DMS79 treated with DMSO at 0.1 percent for 48 hours (cell line): ENCODE measurements at places on chromosomes 2 and 18.

GRCh38 chr2:181140414-181140813 is 160.0 kb downstream of the UBE2E3 start:
- DNase-seq: no peak

GRCh38 chr2:9552219-9553178 is 3.1 kb downstream of the ADAM17 start:
- DNase-seq: no peak

DNA sequence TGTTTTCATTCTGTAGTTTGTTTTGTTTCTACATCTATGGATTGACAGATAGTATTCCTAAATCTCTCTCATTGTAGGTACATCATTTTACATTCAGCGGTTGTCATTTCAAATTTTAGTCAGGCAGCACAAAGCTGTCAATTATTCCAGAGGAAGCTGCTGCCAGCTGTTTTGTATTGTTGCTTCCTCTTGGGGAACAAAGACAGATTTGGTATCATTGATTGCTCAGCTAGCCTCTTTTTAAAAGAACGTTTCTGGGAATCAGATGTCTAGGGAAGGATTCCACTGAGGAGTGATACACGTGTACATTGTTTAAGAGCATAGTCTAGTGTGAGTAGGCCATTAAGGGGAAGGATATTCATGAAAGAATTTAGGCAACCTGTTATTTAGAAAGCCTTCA is 145.8 kb downstream of the AGPS start:
- no peak for DNase-seq

GRCh38 chr18:74194691-74195090 is 46.4 kb downstream of the TIMM21 start:
- DNase-seq: no peak

GRCh38 chr2:148519013-148519412 is 125.5 kb upstream of the EPC2 start:
- no peak for DNase-seq

- DNase-seq: no peak
These were observed 111.3 kb upstream of the NDUFV2 start for GRCh38 chr18:8991155-8991554.

DNA sequence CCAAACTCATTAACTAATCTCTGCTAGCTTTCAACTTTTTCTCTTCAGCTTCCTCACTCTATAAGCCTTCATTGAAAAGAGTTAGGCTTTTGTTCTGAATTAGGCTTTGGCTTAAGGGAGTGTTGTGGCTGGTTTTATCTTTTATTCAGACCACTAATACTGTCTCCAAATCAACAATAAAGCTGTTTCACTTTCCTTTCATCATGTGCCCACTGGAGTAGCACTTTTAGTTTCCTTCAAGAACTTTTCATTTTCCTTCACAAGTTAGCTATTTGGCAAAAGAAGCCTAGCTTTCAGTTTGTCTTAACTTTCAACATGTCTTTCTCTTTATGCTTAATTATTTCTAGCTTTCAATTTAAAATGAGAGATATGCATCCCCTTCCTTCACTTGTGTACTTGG is 271.7 kb upstream of the FSIP2 start:
- DNase-seq: no peak

GRCh38 chr2:47798631-47799030 is 15.7 kb downstream of the MSH6 start:
- DNase-seq: no peak

DNA sequence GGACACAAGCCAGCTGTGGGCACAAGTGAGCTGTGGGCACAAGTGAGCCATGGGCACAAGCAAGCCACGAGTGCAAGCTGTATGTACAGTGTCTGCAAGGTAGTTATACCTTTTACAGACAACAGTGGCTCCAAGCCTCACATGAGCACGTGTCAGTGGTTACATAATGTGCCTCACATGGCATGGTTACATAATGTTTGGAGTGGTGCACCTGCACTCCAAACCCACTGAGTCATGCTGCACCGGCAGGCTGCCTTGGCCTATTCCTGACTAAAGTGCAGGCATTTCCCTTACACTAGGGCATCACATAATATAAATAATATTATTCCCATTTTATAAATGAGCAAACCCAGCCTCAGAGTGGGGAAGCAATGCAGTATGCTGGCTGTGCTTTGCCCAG is 62.6 kb downstream of the MARCO start:
- DNase-seq: no peak

DNA sequence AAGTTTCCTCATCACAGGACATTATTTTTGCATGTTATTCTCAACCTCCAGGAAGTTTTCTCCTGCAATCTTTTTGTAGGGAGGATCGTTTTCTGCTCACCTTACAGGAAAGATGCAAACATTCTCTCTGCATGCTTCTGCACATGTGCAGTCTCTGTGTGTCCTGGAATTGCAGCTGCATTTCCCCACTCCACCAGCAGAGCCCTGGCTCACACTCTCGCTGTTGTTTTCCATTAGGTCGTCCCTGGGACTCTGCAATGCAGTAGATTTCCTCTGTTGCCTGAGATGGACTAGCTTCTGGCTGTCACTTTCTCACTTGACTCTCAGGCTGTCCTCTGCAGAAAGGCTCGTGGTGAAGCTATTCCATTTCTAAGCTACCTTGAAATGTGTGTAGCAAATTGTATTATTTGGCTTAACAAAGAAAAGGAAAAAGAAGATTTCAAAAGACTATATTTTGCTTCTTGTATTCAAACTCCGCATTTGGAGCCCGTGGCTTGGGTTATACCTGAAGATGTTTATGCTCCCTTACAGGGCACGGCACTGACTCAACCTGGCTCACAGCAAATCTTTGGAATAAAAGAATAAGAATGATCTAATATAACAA is 346.7 kb downstream of the RAD51AP2 start:
- no peak for DNase-seq

- peak; percentile 59 for DNase-seq
These were observed 313.8 kb downstream of the MTX2 start for GRCh38 chr2:176582990-176583481.

- DNase-seq: no peak
These were observed 1202.8 kb downstream of the CNTNAP5 start for GRCh38 chr2:125227843-125228392.

DNA sequence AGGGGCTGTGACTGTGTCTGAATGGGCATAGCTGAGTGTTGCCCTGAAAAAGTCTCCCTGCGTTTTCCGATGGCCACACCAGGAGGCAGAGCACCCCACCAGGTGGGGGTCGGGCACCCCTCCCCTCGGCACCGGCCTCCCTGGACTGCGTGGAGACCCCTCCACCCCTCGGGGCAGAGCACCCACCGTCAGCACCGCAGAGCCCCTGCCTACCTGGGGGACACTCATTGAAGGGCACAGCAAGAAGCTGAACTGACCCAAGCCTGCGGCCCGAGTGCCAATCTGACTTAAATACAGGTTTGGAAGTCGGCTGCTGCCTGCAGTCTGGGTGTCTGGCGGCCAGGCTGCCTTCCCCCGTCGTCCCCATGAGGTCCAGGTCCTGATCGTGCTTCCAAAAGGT is 69.9 kb downstream of the KCNG2 start:
- no peak for DNase-seq

DNA sequence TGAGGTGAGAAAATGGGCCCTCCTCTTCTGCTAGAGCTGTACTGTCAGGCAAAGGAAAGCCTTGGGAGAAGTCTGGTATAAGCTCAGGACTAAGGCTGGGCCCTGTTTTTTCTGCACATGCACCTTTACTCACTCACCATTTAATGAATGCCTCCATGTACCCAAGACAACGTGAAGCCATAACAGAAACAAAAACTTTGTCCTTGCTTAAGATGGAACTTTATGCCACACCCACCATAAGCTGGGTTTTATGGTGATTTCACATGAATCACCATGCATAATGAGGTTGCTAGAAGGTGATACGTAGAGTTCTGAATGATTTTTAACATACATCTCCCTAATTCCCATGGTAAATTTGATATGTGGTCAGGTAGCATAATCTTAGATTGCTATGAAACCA is 63.7 kb upstream of the CYP26B1 start:
- no peak for DNase-seq

GRCh38 chr18:35514752-35515459 is 17.1 kb upstream of the INO80C start:
- no peak for DNase-seq

DNA sequence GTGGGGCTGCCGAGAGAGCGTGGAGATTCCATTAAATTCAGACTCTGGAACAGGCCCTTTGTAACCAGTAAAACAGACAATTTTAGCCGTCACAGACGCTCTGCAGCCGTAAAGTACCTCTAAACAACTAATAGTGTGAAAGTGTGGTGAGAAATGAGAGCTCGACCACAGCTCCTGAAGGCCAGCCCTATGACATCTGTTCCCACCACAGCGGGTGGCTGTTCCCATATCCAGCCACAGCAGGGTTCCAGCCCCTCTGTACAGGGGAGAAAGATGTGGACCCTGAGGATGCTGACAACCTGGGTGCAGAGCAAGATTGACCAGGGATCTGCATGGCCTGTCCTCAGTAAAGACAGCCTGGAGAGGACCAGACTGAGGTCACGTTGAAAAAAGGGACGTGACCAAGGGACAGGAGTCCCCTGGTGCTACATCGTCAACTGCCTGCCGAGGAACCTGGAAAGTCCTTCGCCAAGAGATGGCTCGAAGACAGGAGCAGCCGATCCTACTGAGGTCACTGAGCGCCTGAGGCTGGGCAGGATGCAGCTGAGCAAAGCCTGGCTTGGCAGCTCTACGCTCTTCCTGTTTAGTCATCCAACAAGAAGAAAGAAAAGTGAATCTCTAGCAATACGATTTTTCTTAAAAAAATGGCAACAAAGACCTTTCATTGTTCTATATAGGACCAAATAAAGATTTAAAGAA is 831.7 kb downstream of the RNF144A start:
- DNase-seq: no peak

- DNase-seq: no peak
These were observed 1.1 kb upstream of the B3GNT2 start for GRCh38 chr2:62194558-62195420.

DNA sequence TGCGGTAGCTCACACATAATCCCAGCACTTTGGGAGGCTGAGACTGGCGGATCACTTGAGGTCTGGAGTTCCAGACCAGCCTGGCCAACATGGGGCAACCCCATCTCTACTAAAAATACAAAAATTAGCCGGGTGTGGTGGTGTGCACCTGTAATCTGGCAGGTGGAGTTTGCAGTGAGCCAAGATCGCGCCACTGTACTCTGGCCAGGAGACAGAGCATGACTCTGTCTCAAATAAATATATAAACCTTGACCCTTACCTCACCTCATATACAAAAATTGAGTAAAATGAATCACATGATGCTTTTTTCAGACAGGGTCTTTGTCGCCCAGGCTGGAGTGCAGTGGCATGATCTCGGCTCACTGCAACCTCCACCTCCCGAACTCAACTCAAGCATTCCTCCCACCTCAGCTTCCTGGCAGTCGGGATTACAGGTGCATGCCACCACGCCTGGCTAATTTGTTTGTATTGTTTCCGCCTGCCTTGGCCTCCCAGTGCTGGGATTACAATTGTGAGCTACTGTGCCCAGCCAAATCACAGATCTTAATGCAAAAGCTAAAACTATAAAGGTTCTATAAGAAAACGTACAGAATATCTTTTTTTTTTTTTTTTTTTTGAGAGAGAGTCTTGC is 25.3 kb downstream of the XPO1 start:
- DNase-seq: no peak

DNA sequence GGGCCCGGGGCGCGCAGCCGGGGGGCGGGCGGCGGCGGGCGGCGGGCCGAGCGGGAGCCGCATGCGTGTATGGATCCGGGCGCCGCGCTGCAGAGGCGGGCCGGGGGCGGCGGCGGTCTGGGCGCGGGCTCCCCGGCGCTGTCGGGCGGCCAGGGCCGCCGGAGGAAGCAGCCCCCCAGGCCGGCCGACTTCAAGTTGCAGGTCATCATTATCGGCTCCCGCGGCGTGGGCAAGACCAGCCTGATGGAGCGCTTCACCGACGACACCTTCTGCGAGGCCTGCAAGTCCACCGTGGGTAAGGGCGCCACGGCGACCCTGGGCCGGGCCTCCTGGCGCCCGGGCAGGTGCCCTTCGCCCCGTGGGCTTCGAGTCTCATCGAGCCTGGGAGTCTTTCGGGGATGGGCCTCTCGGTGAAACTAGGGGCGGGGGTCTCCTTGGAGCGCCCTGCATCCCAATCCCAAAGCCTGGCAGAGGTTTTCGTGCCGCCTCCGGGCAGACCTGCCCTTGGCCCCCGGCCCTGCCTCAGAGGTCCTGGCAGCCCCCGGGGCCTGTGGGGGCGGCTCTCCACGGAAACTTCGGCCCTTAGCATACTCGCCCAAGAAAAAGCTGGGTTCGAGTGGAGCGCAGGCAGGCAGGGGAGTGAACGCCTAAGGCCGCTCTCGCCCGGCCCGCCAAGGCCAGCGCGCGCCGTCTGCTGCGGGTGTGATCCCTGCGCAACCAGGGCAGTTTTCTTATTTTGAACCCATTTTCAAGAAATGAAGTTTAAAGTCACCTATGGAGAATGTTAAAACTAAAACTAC is 622 bp downstream of the RAB12 start:
- no peak for DNase-seq

DNA sequence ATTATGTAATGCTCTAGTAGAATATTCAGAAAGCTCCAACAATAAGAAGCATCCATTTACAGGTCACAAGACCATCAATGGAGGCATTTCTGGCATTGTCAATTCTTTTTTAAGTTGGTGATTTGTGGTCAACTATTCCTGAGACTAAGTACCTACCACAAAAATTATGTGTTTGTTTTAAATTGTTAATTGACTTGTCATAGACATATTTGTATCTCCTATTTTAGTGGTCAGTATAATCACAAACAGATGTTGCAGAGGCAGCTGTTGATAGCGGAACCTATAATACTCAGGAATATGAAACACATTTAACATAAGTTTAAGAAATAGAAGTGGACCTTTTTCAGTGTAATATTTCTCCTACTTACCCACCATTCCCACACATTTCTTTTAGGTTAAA is 430.1 kb downstream of the CCDC85A start:
- no peak for DNase-seq

GRCh38 chr2:240946046-240946445 is 39.9 kb downstream of the CROCC2 start:
- DNase-seq: peak; percentile 61

- no peak for DNase-seq
These were observed 14.0 kb upstream of the MAPRE2 start for GRCh38 chr18:35027206-35027605.

GRCh38 chr18:74414953-74415515 is 42.1 kb downstream of the DIPK1C start:
- DNase-seq: no peak

DNA sequence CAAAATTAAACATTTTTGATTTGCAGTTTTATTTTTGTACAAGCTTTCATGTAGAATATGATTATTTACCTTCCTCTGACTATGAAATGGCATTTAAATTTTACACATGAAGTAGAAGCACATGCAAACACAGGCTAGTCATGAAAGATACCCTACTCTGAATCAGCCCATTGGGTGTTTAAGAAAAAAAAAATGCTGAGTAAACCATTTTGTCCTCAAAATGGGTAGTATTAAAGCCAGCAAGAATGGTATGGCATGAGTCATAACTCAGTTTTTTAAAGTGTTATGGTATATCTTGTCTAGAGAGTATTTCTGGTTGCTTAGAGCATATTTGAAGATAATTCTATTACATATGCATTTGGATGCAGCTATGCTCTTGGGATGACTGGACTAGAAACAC is 55.0 kb downstream of the PKP4 start:
- DNase-seq: no peak
